Fibroblast of lung (primary cell): ENCODE measurements at places on chromosomes 2 and 18. TPM values are rescaled to one million over a fixed set of nuclear protein-coding genes. Genes with fewer than 3 reads are reported as not detected.

The AP1S3 gene
- total RNA-seq = 3.3 TPM in 2 replicates

DNA sequence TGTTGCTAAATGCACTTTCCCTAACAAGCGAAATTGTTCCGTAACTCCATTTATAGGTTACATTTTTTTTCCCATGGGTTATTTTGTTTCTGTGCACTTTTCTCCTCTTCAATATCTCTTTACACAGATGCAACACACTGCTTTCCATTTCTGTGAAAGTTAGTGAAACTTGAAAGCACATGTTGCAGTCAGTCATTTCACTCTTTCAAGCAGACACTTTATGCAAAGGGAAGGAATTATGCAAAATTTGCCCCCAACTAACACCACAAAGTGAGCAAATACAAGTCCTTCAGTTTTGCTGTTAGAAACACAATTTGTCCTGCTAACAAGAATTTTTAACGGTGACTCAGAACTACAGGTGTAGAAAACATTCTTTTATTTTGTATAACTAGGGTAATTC lies 124.8 kb downstream of the PTH2R start:
- no peak for DNase-seq

- DNase-seq = no peak
These were observed 4.4 kb upstream of the CHRNG start for GRCh38 chr2:232534940-232535651.

The MYOM1 gene
- total RNA-seq = 0.26 and 0.83 TPM in 2 replicates

GRCh38 chr2:210544831-210545230 lies 11.6 kb upstream of the CPS1 start:
- no peak for DNase-seq

DNA sequence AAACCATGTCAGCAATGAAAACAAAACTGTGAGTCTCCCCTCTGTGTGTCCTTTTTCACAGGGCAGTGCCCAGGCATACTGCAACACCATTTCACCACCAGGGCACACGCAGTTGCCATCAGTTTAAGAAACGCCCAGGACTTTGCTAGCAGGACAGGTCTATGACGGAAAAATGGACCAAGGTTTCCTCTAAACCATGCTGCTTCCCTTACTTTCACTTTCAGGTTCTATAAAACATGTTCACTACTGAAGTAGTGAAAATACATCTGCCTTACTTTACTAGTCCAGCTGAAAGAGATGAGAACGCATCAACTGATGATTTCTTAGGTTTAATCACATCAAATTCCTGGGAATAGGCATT lies 110.5 kb downstream of the TCF4 start:
- peak; percentile 65 for DNase-seq

The CMPK2 gene
- 0.26 and 0.33 TPM in 2 replicates for total RNA-seq

The ERICH2 gene
- total RNA-seq = 3.1 and 4.1 TPM in 2 replicates

The IL1R1 gene
- total RNA-seq = 110 and 173 TPM in 2 replicates

GRCh38 chr2:208280933-208281332 lies 14.9 kb downstream of the PIKFYVE start:
- peak; percentile 70 for DNase-seq

- peak; percentile 15 for DNase-seq
These were observed 57.5 kb downstream of the AP1S3 start for GRCh38 chr2:223779877-223780276.

The ABCG8 gene
- not detected in 2 replicates for total RNA-seq

DNA sequence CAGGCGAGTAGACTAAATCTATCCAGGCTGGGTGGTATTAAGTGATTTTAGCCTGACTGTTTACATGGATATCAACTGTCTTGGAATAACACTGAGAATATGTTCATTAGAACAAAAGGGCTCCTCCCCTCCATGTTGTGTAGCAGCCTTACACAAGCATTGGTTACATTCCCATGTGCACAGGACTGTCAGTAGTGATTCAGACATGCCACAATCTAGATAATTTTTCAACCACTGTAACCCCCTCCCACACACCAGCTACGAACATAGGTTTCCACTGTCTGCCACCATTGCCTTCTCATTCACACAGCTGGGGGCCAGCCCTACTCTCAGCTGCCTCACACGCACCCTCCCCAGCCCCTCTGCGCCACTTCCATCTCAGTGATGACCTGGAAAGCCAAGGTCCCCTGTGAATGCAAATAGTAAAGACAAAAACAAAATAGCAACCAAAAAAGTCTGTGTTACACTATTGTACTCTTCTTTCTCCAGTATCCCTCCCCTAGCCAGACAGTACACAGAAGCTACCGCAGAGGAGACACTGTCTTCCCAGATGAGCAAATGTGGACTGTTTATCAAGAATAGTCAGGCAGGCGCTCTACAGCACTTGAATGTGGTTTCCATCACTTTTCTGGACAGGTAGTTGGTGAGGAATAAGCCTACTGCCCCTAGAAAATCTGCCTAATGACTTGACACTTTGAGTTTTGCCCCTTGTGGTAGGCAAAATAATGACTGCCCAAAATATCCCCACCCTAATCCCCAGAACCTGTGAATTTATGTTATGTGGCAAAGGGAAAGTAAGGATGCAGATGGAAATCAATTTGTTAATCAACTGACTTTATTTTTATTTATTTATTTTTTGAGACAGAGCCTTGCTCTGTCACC lies 27.9 kb upstream of the TYMS start:
- no peak for DNase-seq

- no peak for DNase-seq
These were observed 131.0 kb downstream of the ZAP70 start for GRCh38 chr2:97844311-97844859.

DNA sequence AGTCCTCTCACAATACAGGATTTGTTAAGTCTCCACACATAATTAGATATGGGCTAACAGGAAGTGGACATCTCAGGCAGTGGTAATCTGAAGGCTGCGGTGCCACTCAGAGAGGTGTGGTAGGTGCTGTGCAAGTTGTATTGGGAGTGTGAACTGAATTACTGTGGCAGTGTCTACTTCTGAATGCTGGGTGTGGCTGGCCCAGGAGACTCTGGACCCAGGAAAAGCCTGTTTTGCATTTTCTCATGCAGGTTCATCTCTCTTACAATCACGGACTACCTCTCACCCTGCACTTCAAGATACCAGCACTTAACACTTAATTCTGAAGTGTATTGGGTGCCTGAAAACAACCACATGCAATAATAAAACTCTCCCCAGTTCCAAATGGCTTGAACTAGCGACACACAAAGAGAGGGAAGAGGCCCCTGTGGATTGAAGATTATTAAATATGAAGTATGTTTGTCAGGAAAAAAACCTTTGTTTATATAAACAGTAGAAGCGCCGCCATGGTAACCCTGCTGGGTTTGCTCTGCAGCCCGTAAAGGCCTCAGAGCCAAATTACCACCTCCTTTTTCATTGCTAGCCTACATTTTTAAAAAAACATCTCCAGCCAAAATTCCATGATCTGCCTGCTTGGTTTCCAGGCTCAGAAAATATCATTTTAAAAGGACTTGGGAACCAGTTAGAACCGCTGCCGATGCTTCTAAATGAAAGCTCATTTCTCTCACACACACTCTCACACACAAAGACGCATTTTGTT lies 77.5 kb downstream of the GFPT1 start:
- DNase-seq = peak; percentile 29

DNA sequence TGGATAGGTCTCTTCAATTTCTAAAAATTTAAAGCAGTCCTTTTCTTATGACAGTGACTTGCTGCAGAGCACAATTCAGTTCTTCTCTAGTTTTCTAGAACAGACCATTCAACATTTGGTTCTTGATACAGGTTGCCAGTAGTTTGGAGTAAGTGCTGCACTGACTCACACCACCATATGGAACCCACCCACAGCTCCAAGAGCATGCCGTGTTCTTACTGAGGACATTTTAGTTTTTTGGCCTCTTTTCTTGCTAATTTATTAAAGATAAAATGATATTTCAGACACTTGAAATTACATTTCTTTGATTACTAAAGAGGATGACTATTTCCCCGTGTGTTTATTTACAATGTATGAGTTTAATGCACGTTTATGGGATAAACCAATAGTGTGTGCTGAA lies 120.0 kb downstream of the COL4A4 start:
- no peak for DNase-seq

The HES6 gene
- total RNA-seq = 3.6 and 4.1 TPM in 2 replicates

DNA sequence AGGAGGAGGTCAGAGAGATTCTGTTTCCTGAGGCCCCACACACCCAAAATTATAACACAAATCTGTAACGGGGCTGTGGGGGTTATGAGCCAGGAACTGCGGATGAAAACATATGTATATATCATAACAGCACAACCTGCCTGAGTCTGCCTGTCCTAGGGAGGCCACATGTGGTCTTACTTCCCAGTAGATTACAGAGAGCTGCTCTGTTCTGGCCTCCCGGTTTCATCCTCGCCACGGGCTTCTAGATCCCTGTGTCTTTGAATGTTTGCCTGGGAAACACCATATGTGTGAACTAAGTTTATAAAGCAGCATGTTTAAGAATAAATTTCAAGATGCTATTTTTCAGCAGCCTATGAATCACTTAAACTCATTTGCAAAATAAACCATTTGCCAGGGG lies 124.0 kb downstream of the TMEM200C start:
- no peak for DNase-seq
